ENCODE measurements at places on chromosomes 5 and 9. TPM values are rescaled to one million over a fixed set of nuclear protein-coding genes. Genes with fewer than 3 reads are reported as not detected.
A peak's percentile ranks its signal among the peaks of the same experiment; 100 is the strongest.

DNA sequence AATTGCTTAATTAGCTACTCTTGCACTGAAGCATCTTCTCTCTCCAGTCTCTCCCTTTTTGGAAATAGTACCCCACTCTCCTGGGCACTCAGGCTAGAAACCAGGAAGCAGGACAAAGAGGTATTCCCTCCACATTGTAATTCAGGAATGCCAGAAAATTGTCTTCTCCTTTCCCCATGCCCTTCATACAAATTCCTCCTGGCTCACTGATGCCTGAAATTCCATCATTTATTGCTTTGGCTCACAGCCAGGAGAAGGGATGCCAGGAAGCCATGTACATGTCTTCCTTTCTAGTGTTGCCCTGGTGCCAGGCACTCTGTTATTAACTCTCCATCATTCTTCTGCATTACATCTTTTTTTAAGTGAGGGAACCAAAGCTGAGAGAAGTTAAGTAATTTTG, 716.5 kb upstream of the C9orf72 start:
- peaks cover 8% of the 10 kb centered on the region for H3K4me1 ChIP-seq
- no peak overlapping the region for H3K4me3 ChIP-seq
- H3K36me3 ChIP-seq = no peaks in the 10 kb centered on the region
- H3K27me3 ChIP-seq = no peaks in the 10 kb centered on the region
- no peak for DNase-seq
- no peak overlapping the region for H3K27ac ChIP-seq

DNA sequence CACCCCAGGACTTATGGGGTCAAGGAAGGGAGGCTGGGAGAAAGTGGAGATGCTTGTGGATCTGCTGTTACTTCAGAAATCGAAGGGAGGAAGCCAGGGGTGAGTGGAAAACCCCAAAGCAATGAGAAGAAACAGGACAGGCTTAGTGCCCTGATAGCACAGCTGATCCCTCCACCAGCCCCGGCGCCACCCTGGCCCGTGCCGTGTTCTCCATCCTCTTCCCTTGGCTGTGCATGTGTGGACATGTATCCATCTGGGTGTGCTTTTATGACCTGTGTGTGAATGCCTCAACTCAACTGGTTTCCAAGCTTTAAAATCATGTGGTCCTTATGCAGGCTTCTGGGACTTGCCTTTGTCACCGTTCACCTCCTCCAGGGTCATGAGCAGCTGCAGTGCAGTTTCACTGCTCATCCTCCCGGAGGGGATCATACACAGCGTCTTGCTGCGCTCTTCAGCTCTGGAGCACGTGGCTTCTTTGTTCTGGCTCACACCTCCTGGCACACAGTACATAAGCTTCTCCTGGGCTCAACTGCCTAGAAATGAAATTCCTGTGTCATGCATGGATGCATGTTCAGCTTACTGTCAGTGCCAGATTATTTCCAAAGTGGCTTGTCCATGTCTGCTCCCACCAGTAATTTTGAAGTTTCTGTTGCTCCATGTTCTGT, 58.2 kb downstream of the IPPK start:
- H3K27me3 ChIP-seq = no peaks in the 10 kb centered on the region
- peaks cover 15% of the 10 kb centered on the region for H3K4me1 ChIP-seq
- DNase-seq = no peak

DNA sequence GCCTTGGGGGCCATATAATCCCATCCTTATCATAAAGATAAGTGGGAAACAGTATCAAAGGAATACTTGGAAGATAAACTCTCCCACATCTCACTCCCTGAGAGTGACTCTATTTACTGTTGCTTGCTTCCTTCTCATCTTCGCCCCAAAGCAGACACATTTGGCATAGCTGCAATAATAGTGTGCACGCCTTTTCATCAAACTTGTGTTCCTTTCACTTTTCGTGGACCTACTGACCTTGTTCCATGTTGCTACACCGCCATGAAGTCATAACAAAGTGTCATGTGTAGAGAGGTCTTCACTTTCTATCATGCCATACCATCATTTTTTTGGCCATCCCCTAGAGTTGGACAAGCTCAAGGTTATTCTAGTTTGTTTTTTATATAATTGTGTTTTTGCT, 200.0 kb upstream of the MSX2 start:
- H3K27me3 ChIP-seq = no peaks in the 10 kb centered on the region
- H3K4me1 ChIP-seq = peaks cover 37% of the 10 kb centered on the region
- no peak overlapping the region for H3K4me3 ChIP-seq
- H3K36me3 ChIP-seq = no peaks in the 10 kb centered on the region

GRCh38 chr9:15136646-15137045, 170.4 kb downstream of the TTC39B start:
- H3K36me3 ChIP-seq = no peaks in the 10 kb centered on the region
- DNase-seq = no peak
- H3K27ac ChIP-seq = peak overlapping the region; percentile 43
- peaks cover 22% of the 10 kb centered on the region for H3K4me1 ChIP-seq

- no peak overlapping the region for H3K27ac ChIP-seq
Observed at GRCh38 chr9:35495984-35496383, 6.1 kb downstream of the RUSC2 start.

ZNG1F gene
- 22.9 TPM for total RNA-seq

LECT2 gene
- not detected for total RNA-seq

DAP gene
- 79.8 TPM for total RNA-seq

All from mesothelial cell of epicardium (in vitro differentiated cells).